Stimulated activated naive CD4-positive, alpha-beta T cell (primary cell): ENCODE measurements at places on chromosomes 5 and 9.

DNA sequence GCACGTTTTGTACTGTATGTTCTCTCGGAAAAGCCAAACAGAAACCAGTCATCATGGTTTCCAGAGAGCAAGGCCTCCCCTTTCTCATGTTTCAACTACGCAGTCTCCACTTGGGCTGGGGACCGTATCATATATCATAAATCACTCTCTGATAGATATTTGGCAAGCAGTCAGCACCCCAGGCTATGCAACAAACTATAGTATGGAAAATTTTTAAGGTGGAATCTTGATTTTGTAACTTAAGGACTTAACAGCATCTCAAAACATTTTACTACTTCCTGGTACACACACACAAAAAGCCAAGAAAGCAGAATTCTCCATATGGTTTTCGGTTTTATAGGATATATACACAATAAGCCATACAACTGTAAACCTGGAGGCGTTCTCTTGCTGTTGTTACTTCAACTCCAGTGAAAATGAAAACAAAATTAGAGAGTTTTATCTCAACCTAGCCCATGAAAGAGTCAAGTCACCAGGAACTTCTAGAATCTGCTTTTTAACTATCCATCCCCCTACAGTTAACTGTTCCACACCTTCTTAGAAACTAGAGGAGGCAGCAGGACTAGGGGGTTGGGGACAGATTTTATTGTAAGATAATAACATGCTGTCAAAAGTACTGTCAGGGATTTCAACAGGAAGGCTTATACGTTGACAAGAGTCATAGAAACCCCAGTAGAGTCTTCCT, 283.4 kb downstream of the NFIB start:
- DNase-seq, result no peak

GRCh38 chr5:147057051-147057450, 177.8 kb upstream of the STK32A start:
- DNase-seq, result no peak

DNA sequence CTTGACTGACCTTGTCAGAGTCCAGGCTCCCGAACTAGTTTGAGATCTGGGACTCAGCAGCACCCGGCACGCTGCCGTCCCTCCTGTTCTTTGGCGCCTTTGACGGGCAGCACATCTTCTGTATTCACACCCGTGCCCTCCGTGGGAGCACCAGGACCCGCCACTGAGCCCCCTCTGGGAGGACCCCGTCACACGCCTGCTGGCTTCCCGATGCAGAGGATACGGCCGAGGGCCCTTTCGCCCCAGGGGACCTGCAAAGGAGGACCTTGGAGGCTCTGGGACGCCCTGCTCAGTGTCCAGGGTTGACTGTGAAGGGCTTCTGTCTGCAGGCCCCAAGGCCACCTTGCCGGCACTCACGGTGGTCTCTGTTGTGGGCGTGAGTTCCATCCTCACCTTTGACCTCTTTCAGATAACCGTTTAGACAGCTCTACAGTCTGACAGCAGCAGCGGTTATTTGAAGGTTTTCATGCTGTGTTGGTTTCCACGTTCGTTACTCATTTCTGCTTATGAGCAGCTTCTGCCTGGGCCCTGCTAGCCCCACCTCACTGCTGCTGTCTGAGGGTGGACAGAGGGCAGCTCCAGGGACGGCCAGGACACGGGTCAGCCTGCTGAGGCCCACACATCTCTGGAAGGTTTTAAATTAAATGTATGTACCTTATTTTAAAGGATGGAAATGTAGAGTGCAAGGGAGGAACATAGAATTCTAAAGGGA, 12.6 kb upstream of the EXOC3 start:
- no peak for DNase-seq

DNA sequence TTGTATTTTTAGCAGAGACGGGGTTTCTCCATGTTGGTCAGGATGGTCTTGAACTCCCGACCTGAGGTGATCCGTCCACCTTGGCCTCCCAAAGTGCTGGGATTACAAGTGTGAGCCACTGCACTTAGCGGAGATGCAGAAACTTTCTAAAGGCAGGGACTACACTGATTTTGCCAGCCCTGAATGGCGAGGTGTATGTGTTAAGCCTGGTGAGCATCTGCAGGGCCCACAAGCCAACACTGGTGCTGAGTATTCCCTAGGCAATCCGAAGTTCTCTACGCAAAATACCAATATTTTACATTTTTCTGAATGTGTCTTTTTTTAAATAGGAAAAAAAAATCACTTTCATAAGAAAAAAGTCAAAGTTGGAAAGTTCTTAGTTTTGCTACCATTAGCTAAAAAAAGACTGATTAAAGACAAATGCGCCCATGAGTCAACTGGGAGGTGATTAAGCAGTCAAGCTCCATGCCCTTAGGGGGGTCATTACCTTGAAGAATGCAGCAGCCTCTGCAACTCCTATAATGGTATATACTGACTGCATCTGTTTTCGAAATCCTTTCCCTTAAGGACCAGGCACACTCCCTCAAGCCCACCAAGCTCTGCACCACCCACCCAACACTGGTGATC, 502.8 kb downstream of the BNC2 start:
- DNase-seq, result no peak

DNA sequence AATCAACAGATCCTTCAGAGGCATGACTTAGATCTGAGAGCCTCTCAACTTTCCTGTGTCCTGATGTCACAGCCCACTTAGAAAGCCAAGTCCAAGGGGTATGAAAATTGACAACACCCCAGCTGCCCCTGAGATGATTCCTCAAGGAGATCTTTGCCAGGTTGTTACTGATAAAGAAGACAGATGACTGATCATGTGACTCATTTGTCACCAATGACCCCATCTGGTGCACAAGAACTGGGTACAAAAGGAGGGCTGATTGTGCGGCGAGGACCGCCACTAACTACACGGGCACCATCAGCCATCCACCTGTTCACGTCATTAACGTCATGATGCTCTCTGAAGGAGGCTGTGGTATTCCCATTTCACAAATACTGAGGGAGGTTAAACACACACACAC, 583.2 kb upstream of the KLF4 start:
- no peak for DNase-seq

- no peak for DNase-seq
These were observed 188.3 kb upstream of the ZNF618 start for GRCh38 chr9:113687680-113688371.

GRCh38 chr5:178778919-178779318, 48.5 kb upstream of the ZNF354A start:
- DNase-seq, result no peak

- DNase-seq, result no peak
These were observed 13.2 kb downstream of the ST8SIA4 start for GRCh38 chr5:100889896-100890295.

DNA sequence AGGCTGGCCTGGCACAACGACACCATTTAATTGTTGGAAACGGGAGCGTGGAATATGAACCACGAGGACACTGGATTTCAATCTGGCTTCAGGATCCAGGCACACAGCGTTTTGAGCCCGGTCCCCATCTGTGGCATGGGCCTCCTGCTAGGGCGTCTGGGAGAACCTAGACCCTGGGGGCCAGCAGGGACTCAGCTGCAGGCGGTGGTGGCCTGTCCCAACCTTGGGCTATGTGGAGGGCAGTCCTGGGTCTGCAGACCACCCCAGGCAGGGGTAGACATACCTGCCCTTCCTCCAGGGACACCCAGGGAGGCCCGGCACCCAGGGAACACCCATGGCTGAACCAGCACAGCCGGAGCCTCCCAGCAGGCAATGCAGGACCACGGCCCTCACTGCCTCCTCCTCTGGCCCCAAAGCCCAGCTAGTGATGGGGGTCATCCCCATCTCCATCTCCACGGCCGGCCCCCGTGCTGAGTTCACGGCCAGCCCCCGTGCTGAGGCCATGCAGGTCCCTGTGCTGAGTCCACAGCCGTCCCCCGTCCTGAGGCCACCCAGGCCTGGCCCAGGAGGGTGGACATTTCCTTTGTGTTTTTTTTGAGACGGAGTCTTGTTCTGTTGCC, 18.5 kb upstream of the UBAC1 start:
- DNase-seq, result no peak

- DNase-seq, result no peak
These were observed 84.5 kb downstream of the GNAQ start for GRCh38 chr9:77946969-77947620.

GRCh38 chr9:88949425-88949824, 41.8 kb upstream of the S1PR3 start:
- DNase-seq, result no peak

GRCh38 chr9:18268381-18268780, 205.6 kb upstream of the ADAMTSL1 start:
- no peak for DNase-seq

- no peak for DNase-seq
These were observed 1452.2 kb upstream of the ACO1 start for GRCh38 chr9:30932226-30932625.

- DNase-seq, result no peak
These were observed 1369.8 kb upstream of the CDH9 start for GRCh38 chr5:28408186-28408585.

DNA sequence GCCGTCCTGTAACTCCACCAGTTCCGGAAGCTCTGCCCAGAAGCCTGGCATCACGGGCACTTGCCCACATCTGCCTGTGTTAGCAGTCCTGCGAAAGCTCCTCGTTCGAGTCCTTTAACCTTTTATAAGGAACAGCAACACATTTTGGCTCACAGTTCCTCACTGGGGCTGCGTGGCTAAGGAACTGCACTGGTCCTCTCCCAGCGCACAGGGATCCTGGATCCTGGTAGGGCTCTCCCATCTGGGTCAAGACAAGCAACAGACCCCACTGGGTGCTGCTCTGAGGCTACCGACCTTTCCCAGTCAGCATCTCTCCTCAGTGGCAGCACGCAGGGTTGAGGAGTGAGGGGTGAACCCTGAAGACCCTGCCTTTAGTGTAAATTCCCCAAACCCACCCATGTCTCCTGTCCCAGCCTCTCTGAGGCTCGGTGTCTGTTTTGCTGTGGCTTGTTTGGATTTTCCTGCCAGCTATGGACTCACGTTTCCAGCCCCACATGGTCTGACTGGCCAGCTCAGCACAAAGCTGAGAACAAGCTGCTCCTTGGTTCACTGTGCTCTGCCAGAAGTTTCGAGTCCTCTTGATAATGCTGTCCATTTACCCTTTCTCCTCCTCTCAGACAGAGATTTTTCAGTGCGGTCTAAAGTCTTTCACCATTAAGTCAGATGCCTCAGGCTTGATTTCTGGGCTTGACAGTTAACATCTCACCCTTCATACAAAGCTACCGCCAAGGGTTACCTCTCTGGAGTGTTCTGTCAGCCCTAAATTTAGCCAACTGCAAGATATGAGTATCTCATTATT, 80.0 kb downstream of the AK8 start:
- DNase-seq, result no peak

DNA sequence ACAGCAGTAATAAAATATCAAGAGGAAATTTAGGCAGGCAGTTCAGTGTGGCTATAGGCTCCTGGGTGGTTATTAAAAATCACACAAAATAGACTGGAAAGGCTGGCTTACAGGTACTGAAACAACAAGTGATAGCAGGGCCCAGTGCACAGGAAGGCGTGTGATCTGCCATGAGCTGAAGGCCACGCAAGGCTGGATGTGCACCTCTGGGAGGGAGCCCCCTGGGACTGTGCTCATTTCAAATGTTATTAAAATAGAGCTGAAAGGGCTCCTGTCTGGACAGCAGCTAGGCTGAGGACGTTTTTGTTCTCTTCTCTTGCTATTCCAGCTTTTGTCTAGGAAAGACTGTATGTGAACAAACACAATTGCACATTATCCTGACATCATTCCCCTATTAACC, 324.3 kb upstream of the RFX3 start:
- DNase-seq, result no peak

DNA sequence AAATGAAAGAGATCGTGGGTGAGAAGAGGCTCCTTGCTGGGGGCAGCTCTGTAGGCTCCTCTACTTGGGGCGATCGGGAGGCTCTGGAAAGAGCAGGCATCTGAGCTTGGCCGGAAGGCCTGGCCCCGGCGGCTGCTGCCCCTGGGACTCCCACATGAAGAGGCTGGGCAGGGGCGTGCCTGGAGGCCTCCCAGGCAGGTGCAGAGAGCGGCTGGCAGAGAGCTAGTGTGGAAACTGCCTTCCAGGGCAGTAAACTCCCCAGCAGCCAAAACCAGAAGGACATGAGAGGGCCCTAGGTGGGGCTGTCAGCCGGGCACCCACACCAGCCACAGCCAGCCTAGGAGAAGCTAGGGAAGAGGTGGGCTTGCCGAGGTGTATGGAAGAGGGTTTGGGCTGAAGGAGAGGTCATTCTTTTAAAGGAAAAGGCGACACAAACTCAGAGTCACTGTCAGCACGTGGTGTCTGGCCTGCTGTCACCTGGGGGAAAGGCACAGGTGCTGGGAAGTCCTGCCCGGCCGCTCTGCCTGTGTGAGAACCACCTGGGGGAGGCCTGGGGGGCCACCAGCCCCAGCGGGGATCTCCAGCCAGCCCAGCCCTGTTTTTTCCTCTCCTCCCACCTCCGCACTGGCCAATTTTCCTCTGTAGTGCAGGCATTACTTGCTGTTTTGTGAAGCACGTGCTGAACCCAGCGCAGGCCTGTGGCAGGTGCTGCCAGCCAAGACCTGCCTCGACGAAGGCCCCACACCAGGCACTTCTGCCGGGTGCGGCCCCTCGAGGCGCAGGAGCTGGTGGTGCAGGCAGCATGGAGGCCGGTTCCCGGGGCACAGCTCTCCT, 44.8 kb upstream of the EGFL7 start:
- DNase-seq, result no peak

DNA sequence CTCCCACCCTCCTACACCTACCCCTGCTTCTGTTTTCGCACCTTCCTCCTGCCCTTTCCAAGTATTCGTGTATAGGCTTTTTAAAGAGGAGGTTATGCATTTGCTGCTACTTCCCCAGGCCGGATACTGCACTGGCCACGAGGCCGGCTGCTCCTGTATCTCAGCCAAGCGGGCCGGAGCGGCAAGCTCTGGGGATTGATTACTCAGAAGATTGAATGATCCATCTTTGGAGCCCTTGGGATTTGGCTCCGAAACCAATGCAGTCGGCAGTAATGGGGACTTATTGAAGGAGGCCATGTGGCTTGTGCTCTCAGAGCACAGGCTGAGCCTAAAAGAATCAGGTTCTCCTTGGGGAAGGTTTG, 405.3 kb downstream of the TLE4 start:
- DNase-seq, result no peak

DNA sequence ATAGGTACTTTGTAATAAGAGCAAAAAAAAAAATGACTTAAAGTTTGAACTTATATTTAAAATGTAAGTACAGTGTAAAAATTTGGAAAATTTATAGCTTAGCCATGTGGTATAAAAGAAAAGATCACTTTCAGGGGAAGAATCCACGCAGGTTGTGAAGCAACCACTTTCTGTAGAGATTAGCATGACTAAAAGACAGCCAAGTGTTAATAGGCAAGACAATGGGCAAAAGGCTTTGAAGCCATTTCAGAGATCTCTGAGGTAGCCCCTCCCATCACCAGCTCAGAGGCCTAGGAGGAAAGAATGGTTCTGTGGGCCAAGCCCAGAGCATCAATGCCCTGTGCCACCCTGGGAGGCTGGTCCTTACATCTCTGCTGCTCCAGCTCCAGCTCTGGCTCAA, 346.3 kb upstream of the CHD1 start:
- DNase-seq, result no peak

DNA sequence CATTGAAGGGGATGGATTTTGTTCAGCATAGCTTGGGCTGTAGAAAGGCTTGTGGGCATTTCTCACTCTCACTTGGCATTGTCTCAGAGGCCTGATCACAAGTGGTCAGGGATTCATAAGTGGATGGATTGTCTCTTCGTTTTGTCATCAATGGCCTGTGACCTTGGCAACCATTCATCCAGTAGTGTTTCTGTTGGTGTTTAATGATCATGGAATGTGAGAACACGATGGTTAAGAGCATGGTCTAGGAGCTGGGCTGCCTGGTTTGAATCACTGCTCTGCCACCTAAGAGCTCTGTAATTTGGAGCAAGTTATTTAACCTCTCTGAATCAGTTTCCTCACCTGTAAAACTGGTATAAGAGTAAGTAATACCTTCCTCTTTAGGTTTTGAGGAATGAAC, 430.1 kb upstream of the MEF2C start:
- DNase-seq, result no peak

- DNase-seq, result no peak
These were observed 685.6 kb downstream of the CETN3 start for GRCh38 chr5:89723907-89724306.
